Kidney (tissue), 22 donors: ENCODE measurements at places on chromosomes 1 and 21. TPM values are rescaled to one million over a fixed set of nuclear protein-coding genes. Genes with fewer than 3 reads are reported as not detected.
A peak's percentile ranks its signal among the peaks of the same experiment; 100 is the strongest.

SLFNL1 gene
- total RNA-seq, result 0.50 TPM

- no peak overlapping the region for H3K27ac ChIP-seq
- no peaks in the 10 kb centered on the region for H3K27me3 ChIP-seq
- H3K36me3 ChIP-seq, result no peaks in the 10 kb centered on the region
- DNase-seq, result no peak
These were observed 33.0 kb downstream of the PTPN14 start for GRCh38 chr1:214518361-214518760.

TTLL7 gene
- 7.0 TPM for total RNA-seq

EFCAB7 gene
- total RNA-seq, result 9.6 TPM

- peaks cover 15% of the 10 kb centered on the region for H3K4me1 ChIP-seq
- H3K27me3 ChIP-seq, result no peaks in the 10 kb centered on the region
- H3K27ac ChIP-seq, result no peak overlapping the region
- no peaks in the 10 kb centered on the region for H3K36me3 ChIP-seq
- peak; percentile 60 for DNase-seq
These were observed 2.1 kb downstream of the MYBPH start for GRCh38 chr1:203173566-203173965.
